ENCODE measurements at places on chromosomes 5 and 9. TPM values are rescaled to one million over a fixed set of nuclear protein-coding genes. Genes with fewer than 3 reads are reported as not detected.
A peak's percentile ranks its signal among the peaks of the same experiment; 100 is the strongest.

The NME5 gene
- 5.9 TPM for total RNA-seq

DNA sequence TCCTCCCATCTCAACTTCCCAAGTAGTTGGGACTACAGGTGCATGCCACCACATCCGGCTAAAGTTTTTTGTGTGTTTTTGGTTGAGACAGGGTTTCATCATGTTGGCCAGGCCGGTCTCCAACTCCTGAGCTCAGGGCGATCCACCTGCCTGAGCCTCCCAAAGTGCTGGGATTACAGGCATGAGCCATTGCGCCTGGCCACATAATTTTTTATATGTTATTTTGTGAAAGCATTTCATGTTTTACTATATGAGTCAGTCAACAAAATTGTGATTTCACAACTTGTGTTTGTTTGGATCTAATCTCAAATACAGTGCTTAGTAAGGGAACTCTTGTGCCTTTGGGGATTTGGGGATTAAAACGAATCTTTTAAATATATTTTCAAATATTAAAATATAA, 20.0 kb upstream of the FAM120AOS start:
- DNase-seq: peak; percentile 19

DNA sequence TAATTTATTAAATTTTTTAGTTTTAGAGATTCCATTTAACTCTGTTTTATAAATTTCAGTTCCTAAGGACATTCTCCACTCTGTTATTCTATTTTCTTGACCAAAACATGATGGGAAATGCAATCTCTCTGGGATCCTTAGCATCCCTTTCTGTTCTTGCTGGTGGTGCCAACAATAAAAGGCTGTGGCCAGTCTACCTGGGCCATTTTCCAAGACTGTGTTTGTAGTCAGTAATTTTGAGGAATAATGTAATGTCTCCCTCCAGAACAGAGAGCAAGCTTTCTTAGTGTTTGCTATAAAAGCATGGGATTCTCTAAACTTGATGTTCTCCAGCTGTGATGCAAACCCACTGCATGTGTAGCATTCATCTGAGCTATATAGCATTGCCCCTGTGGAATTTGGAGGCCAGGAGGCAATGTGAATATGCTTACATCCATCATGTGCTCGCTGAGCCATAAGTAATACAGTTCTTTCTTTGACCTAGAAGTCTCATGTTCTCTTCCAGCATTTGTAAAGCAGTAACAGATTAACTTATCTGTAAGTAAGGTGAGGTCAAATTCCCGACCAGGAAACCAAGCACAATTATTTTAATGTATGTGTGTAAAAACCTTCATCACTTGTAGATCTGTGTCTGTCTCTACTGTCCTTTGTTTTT, 211.5 kb upstream of the TAS2R1 start:
- DNase-seq: peak; percentile 58

The MCC gene
- 45.6 TPM for total RNA-seq

DNA sequence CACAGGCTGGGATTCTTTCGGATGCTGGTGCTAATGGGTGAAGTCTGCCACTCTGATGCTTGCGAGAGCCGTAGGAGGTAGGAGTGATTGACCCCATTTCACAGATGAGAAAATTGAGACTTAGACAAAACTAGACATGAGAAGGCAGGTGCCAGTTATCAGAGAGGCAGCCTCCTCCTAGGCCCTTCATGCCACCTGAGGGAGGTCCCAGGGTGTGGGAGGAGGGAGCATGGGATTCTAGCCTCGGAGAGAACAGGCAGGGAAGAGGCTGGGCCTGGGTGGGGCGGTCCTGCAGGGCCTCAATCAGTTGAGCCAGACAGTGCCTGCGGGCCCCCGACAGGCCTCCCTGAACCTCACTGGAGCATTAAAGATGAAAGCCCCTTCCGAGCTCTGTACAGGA, 112.4 kb downstream of the COL23A1 start:
- no peak for DNase-seq

- no peak for DNase-seq
These were observed 9.2 kb downstream of the PCDH1 start for GRCh38 chr5:141869040-141869439.

DNA sequence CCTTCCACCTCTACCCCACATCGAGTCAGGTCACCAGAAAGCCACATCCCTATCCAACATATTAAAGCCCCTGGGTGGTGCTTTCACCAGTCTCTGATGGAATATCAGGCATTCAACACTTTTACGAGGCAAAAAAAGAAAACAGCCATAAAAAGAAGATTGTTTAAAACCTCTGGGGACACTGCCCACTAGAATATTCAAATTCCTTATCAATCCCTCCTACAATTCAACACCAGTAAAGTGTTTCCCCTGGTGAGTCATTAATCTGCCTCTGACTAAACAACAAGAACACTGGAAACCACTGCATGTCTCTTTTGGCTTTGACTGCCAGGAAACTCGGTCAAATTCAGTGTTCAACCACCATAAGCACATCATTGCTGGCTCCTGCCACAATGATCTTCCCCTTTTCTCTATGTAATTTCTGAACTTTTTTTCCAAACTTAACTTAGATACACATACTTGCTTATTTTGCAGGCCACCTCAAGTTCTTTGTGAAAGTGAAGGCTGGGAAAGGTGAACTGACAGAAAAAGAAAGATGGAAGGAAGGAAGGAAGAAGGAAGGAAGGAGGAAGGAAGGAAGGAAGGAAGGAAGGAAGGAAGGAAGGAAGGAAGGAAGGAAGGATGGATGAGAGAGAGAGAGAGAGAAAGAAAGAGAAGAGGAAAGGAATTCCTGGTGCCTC, 105.3 kb downstream of the PAX5 start:
- DNase-seq: peak; percentile 89

The CA9 gene
- total RNA-seq: not detected

DNA sequence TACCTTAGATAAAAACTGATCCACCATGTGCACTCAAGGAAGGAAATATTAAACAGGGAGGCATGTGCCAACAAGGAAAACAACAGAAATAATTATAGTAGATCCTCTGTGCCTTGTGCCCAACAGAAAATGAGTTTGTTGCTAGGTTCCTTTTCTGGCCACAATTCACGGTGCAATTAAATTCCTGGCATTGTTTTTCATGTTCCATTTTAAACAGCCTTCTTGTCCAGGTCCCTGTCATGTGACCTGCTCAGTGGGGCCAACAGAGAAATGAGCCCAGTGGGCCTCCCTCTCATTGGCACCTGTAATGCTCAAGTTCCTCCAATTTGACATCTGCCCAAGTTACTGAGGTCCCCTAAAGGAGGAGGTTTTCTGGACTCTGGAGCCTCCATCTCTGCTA, 56.5 kb downstream of the SPOCK1 start:
- no peak for DNase-seq

The PCDHB13 gene
- total RNA-seq: 2.1 TPM

- DNase-seq: no peak
These were observed 685.1 kb downstream of the DTWD2 start for GRCh38 chr5:118303296-118303695.

The FCN1 gene
- total RNA-seq: not detected

Data from osteoblast (primary cell).